ENCODE measurements at places on chromosomes 16 and 17.

GRCh38 chr17:67751101-67752074 lies 33.7 kb downstream of the NOL11 start:
- no peak for DNase-seq

- no peak for DNase-seq
Observed at GRCh38 chr17:75032720-75033280, 14.0 kb downstream of the ATP5PD start.

GRCh38 chr16:30063278-30063892 lies 2.2 kb upstream of the ALDOA start:
- no peak for DNase-seq

DNA sequence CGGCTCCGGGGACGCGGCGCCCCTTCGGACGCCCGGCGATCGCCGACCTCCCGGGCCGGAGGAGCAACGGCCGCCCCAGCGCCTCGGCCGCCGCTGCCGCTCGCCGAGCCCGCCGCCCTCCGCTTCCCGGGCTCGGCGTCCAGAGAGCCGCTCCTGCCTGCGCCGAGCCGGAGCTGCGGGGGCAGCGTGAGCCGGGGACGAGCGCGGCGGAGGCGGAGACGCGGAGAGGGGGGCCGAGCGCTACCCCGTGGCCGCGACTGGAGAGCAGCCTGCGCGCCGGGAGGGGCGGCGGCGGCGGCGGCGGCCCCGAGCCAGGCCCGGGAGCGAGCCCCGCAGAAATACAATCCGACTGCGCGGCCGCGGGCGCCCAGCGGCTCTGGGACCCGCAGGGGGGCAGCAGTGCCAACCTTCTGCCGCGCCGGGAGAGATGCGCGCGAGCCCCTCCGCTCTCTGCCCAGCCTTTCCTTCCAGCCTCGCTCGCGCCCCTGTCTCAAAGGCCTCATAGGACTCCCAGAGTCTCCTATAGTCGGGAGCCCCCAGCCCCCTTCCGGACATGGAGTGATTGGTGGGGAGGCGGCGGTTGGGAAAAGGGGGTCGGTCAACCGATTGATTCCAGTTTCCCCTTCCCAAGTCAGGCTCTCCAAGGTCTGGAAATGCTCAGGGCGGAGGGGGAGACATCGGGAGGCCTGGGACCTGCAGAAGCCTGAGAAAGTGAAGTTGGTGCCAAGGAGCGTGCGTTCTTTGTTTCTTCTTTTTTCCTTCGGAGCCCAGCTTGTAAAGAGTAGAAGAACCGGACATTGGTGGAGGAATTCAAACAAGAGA lies 1.0 kb upstream of the SDK2 start:
- DNase-seq: no peak

DNA sequence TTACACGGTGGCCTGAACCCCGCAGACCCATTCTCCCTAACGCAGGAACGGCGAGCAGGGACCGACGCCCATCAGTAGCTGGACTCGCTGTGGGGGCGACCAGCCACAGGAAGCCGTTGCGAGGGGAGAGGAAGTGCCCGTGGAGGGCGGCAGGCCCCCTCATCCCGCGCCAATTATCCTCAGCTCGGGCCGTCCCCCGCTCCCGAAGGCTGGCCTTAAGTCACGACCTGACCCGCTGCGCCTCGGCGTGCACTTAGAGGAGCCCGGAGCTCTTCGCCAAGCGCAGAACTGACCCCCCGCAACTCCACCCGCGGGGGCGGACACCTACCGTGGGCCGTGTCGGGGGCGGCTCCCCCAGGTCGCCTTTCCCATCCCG lies 401 bp downstream of the ARL16 start:
- no peak for DNase-seq

All from effector CD8-positive, alpha-beta T cell (primary cell).